ENCODE measurements at places on chromosomes 13 and 19.

- no peak for DNase-seq
These were observed 103.6 kb downstream of the STK24 start for GRCh38 chr13:98473135-98473787.

- DNase-seq, result no peak
These were observed 47.6 kb downstream of the GATAD2A start for GRCh38 chr19:19453125-19453454.

- DNase-seq, result no peak
These were observed 11.6 kb downstream of the PARP4 start for GRCh38 chr13:24500977-24501376.

- DNase-seq, result no peak
These were observed 66.0 kb downstream of the ABCC4 start for GRCh38 chr13:95235199-95235756.

GRCh38 chr19:48511321-48511731, 309 bp downstream of the LMTK3 start:
- no peak for DNase-seq

DNA sequence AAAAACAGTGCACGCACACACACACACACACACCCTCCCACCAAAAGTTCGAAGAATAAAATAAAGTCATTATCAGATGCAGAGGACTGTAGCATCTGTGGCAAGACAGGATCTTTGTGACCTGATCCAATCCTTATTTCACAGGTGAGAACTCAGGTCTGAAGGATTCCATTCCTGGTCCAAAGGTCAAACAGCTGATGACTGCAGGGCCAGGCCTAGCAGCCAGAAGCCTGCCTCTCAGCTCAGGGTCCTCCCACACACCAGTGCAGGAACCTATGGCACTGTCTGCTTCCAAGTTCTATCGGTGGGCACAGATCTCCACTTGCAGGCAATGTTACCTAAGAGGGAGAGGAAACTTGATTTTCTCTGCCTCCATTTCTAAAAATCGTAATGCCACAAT, 57.5 kb downstream of the SERP2 start:
- peak; percentile 19 for DNase-seq

- DNase-seq, result no peak
These were observed 10.8 kb upstream of the CACNG8 start for GRCh38 chr19:53951947-53952346.

DNA sequence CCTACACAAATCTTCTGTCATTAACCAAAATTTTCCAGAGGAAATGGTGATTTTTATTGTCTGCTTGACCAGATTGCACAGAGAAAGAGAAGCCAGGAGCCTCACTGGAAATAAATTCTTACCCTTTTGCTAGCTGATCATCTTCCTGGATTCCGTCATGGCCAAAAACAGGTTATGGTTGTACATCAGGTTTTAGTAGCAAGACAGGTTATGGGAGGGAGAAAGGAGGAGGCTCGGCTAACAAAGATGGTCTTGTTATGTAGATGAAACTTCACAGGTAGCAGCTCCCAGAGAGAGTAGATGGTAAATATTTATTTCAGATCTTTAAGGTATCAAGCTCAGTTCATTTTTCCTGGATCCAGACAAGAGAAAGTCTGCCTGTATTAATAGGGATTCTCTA, 19.7 kb upstream of the CEACAM3 start:
- DNase-seq, result no peak

- DNase-seq, result no peak
These were observed 46.7 kb upstream of the MEDAG start for GRCh38 chr13:30859326-30859725.

GRCh38 chr13:110340812-110341444, 33.8 kb downstream of the COL4A2 start:
- peak; percentile 66 for DNase-seq

DNA sequence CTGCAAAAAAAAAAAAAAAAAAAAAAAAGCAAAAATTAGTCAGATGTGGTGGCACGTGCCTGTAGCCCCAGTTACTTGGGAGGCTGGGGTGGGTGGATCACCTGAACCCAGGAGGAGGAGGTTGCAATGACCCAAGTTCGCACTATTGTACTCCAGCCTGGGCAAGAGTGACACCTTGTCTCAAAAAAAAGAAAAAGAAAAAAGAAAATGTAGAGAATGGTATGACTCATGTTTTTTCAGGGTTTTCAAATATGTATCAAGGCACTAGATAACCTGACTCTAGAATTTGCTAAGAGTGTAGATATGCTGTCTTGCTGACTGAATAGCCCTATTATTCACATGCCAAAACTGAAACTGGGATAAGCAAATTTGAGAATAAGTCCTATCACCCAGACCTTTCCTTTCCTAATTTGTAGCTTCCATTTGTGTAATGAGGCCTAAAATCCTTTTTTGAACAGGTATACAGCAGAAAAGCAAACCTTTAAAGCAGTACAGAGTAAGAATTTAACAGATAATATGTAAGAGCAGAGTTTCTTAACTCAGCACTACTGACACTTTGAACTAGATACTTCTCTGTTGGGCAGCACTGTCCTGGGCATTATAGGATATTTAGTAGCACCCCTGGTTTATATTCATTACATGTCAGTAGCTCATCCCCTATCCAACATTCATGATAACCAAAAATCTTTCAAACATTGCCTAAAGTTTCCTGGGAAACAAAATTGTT, 108.6 kb downstream of the ELF1 start:
- DNase-seq, result no peak

DNA sequence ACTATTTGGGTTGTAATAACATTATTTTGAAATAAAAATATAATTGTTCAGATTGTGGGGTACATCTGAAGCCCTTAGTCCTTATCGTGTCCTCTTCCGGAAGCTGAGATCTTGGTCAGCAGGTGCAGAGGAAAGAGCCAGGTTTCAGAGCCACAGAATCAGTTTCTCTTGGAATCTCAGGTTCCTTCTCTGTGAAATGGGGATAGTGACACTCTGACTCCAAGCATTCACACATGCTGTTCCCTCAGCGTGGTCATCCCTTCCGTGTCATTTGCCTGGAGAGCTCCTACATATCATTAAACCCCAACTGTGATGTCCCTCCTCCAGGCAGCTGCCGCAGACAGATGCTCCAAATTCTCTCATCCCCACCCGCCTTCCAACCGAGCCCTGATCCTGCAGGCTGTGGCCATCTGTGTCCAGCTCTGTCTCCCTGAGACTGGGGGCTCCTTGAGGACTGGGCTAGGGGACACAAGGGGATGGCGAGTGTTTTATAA, 59.8 kb downstream of the AP1M1 start:
- no peak for DNase-seq
